Activated T-cell treated with anti-CD3 and anti-CD28 coated beads for 1 hour (primary cell): ENCODE measurements at places on chromosomes 2 and 18.

DNA sequence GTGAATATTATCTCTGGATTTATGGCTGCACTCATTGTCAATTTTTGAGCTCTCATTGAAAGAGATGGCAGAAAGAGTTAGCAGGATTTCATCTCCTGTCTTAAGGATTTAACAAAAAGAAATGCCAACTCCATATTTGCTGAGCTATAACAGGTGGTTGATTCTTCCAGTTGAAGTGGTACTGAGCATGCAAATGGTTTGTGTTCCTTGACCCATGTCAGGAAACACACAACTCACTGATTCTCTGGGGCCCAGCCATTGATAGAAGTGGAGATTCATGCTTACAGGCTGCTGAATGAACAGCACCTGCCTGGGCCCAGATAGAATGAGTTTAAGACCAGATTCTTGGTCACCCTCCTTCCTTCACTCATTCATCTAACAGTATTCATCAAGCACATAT is 128.8 kb downstream of the CERS6 start:
- DNase-seq = no peak

GRCh38 chr2:223247136-223247535 is 195.1 kb downstream of the KCNE4 start:
- no peak for DNase-seq

DNA sequence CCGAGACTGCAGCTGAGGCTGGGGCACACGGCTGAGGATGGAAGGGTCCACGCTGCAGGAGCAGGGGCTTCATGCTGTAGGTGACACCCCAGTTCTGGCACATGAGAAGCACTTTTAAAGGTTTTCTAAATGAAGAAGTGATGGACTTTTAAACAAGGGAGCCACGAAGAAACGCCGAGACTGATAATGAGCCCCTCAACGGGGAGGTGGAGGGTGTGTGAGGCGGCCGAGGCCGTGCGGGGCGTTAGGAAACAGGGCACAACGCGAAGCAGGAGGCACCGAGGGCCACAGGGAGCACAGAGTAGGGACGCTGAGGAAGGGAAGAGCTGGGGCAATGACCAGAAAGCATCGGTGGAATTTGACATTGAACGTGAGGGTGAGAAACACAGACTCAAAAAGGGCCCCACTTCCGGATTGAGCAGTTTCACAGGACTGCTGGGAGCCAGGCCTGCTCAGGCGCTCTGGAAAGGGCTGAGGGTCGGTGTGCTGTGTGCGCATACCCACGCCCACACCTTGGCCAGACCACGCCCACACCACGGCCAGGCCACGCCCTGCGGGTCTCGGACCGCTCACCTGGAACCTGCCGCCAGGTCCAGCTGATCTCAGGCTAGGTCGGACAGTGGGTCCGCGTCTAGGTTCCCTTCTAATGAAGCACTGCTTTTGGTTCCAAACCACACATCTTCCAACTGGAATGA is 115.7 kb downstream of the GYPC start:
- no peak for DNase-seq

GRCh38 chr18:62881509-62882016 is 166.2 kb downstream of the PHLPP1 start:
- no peak for DNase-seq

- DNase-seq = no peak
Measured at GRCh38 chr2:6474161-6475140, 391.3 kb downstream of the CMPK2 start.
